BE2C (cell line): ENCODE measurements at places on chromosomes 5 and 9.

GRCh38 chr5:179852993-179853547, 5.5 kb downstream of the MRNIP start:
- DNase-seq, result no peak

GRCh38 chr5:52708463-52708862, 79.3 kb upstream of the ITGA1 start:
- no peak for DNase-seq

GRCh38 chr5:88782571-88782970, 100.4 kb downstream of the MEF2C start:
- DNase-seq, result no peak

- no peak for DNase-seq
These were observed 14.8 kb downstream of the SAXO1 start for GRCh38 chr9:19018201-19018600.

DNA sequence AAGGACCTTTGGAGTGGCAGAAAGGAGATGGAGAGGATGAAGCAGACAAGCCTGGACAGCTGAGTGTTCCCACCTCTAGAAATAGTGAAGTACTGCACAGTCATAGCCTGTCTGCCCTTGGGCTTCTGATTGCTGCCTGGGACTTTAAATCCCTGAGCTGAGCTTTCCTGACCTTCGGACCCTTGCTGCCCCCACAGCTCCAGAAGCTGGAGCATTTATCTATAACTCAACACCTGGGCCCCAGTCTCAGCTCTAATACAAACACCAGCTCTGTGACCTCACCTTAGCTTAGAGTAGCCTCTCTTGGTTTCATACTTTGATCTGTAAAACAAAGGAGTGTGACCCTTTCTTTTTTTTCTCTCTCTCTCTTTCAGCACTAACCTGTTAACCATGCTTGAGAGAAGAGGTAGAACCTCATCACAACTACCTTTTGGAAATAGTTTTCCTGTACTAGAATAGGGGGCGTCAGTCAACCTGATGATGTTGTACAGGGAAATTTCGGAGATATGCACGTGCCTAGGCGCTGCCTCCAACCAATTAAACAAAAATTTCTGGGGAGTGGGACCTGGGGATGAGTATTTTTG, 25.4 kb upstream of the ELL2 start:
- DNase-seq, result no peak

DNA sequence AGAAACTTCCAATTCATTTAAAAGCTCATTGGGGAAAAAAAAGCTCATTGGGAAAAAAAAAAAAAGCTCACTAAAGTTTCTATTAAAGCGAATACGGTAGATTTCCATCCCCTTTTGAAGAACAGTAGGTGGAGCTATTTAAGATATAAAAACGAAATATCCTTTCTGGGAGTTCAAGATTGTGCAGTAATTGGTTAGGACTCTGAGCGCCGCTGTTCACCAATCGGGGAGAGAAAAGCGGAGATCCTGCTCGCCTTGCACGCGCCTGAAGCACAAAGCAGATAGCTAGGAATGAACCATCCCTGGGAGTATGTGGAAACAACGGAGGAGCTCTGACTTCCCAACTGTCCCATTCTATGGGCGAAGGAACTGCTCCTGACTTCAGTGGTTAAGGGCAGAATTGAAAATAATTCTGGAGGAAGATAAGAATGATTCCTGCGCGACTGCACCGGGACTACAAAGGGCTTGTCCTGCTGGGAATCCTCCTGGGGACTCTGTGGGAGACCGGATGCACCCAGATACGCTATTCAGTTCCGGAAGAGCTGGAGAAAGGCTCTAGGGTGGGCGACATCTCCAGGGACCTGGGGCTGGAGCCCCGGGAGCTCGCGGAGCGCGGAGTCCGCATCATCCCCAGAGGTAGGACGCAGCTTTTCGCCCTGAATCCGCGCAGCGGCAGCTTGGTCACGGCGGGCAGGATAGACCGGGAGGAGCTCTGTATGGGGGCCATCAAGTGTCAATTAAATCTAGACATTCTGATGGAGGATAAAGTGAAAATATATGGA, at the start of gene PCDHGA12:
Gene PCDHGA12, plus strand, starts transcription at position 176 of the 782 bp plus-strand sequence. Its CDS starts 253 bp downstream, at position 429.
- DNase-seq, result no peak

- DNase-seq, result no peak
These were observed 61.9 kb downstream of the EXOSC2 start for GRCh38 chr9:130755377-130756007.

GRCh38 chr5:174559141-174559540, 165.2 kb upstream of the MSX2 start:
- no peak for DNase-seq

DNA sequence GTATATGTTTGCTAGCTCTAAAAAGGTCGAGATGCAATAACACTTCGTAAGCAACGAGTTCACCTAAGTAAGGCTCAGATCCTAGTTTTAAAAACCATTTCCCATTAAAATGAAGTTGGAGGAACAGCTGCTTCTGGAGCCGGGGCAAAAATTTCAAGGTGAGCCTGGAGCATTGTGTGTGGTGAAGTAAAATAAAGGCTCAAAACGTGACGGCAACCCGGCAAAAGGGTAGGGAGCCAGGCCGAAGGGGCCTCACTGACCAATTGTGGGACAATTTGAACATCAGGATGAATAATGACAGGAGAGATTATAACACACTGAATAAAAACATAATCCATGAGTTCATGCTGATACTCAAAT, 20.1 kb downstream of the BTNL9 start:
- DNase-seq, result no peak

GRCh38 chr5:10699281-10699874, 61.7 kb downstream of the DAP start:
- DNase-seq, result no peak

DNA sequence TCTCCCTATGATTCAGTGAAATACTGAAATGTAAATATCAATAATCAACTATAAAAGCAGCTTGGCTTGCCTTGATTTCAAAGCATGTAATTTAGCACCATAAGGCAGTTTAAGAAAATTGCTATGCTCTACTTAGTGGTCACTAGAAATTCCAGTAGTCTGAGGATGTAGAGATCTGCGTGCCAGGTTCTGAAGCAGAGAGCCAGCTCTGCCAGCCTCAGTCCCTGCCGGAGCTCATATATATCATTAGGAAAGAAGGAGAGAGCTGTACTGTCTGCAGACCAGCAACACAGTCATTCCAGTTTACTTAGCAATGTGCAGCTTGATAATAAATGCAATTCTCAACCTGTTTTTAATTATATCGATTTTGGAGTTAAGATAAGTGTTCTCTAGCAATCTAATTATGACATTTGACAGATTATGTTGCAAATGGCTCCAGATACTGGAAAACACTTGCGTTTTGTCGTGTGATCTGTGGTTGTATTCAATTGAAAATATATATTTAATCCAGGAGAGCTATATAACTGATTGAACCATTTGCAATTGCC, 540.5 kb downstream of the CTNND2 start:
- DNase-seq, result no peak

DNA sequence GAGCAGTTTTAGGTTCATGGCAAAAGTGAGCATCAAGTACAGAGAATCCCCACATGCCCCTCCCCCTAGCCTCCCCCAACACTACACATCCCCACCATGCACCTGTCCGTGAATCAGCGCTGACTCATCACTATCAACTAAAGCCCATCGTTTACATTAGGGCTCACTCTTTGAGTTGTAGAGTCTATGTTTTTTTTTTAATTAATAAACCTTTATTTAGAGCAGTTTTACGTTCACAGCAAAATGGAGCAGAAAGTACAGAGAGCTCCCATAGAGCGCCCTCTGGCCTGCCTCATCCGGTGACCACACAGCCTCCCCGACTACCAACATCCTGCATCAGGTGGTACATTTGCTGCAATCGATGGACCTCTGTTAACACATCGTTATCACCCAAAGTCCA, 47.9 kb upstream of the UNC5A start:
- no peak for DNase-seq

GRCh38 chr9:6567140-6567591, 78.4 kb downstream of the GLDC start:
- no peak for DNase-seq

DNA sequence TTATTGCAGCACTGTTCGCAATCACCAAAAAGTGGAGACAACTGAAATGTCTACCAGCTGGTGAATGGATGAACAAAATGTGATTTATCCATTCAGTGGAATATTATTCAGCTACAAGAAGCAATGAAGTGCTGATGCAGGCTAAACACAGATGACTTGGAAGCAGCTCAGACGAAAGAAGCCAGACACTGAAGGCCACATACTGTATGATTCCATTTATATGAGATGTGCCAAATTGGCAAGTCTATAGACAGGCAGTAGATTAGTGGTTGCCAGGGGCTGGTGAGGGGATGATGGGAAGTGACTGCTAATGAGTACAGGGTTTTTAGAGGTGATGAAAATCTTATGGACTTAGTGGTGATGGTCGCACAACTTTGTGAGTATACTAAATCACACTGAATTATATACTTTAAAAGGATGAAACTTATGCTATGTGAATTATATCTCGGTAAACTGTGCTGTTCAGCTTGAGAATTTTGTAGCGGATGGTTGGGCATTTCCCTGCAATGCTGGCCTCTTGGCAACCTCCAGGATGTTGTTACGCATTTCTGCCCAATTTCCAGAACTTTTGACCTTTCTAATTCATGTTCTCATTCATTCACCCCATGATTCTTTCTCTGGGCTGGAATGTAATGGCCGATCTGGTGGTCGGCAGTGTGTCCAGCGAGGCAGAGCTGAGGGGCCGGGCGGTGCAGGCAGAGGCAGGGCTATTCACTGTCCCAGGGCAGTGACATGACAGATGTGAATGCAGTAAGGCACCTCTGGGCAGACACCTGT, 22.0 kb upstream of the WNK2 start:
- DNase-seq, result no peak

GRCh38 chr5:134178096-134178419, 1.3 kb upstream of the SKP1 start:
- no peak for DNase-seq

DNA sequence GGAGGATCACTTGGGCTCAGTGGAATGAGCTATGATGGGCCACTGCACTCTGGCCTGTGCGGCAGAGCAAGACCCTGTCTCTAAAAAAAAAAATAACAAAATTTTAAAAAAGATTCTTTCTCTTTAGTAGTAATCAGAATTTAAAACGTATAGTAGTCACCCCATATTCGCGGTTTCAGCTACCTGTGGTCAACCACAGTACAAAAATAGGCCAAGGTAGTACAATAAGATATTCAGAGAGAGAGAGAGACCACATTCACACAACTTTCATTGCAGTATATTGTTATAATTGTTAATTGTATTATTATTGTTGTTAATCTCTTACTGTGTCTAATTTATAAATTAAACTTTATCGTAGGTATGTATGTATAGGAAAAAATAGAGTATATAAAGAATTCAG, 18.7 kb downstream of the INIP start:
- no peak for DNase-seq

GRCh38 chr5:122730037-122730436, 44.8 kb upstream of the SNX2 start:
- DNase-seq, result no peak

- DNase-seq, result no peak
These were observed 128.9 kb upstream of the CCNH start for GRCh38 chr5:87541676-87542075.

GRCh38 chr5:113293975-113294310, 140.8 kb downstream of the TSSK1B start:
- DNase-seq, result no peak

DNA sequence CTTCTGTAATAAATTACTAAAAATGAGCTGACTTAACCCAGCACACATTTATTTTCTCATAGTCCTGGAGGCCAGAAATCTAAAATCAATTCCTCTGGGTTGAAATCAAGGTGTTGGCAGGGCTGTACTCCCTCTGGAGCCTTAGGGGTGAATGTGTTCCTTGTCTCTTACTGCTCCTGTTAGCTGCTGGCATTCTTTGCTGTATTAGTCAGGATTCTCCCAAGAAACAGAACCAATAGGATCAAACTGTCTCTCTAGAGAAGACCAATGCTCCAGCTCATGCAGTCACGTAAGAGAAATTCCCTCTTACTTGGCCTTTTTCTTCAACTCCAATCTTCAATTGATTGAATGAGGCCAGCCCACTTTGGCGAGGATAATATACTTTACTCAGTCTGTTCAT, 15.3 kb upstream of the CD180 start:
- DNase-seq, result no peak

GRCh38 chr5:156367597-156367996, 40.6 kb downstream of the SGCD start:
- DNase-seq, result no peak

DNA sequence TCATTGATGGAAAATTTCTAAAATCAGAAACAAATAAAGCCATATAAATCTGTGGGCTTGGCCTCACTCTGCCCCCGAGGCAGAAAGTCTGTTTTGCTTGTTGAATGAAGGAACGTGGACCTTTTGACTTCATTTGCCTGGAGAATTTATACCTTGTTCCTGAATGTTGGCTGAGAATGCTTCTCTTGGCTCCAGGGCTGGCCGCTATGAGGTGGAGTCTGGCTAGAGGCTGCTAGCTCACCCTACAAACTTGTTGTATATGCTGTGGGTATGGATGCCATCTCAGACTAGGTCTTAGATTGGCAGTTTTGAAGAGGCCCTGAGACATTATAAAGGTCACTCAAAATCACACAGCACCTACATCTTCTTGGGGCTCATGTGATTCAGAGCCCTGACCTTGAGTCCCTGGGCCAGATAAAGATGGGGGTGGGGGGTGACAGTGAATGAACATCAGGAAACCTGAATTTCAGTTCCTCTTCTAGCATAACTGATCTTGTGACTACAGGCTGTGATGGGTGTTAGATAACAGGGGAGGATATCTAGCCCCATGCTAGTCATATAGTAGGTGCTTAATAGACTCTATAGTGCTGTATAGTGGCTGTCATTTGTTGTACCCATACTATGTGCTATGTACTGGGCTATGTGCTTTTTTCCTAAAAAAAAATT, 2.8 kb downstream of the GM2A start:
- no peak for DNase-seq

DNA sequence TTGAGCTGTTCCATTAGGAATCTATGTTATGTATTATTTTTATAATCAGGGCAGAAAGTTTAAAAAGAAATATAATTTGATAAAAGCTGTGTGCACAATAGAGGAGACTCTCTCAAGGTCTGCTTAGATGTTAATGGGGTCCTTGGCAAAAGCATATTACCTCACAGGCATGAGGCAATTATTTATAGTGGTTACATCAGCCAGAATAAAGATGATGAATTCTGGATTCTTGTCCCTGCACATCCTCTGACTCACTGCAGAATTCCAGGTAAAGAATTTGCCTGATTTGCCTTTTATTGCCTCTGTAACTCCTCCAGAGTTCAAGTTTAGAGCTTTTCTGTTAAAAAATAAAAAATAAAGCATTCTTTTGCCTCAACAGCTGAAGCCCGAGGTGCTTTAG, 253.6 kb downstream of the MAST4 start:
- DNase-seq, result no peak

GRCh38 chr5:113274836-113275414, 159.9 kb downstream of the TSSK1B start:
- DNase-seq, result no peak
